ENCODE measurements at places on chromosomes 12 and 14.

- no peak for DNase-seq
These were observed 1489.4 kb downstream of the AACS start for GRCh38 chr12:126554625-126555024.

DNA sequence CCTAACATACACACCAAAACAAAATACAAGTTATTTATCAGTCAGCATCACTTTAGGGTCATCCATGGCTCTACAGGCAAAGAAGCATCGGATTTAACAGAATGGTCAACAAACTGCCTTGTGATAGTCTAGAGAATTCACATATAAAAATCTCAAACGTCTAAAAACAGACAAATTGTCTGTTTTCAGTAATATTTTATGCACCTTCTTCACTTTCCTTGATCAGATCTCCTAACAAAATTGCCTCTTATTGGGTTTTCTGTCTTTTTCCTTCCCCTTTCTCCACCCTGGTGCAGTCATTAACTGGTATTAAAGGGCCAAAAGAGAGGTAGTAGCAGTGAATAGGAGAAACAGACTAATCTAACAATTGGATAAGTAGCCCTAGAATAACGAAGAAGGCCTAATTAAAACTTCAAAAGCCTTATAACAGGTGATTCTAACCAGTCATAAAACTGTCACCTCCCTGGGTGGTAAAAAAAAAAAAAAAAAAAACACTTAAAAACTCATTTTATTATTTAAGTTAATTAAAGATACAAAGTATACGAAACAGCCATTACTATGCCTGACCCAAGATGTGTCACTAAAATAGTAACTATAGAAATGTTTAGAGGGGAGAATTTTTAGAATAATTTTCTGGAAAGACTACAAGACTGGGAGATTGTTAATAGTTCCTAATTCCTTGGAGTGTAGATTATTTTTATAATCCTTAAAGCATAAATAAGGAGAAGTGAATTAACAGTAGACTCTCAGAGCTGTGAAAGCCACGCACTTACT lies 1.5 kb downstream of the KIF21A start:
- DNase-seq: no peak

- no peak for DNase-seq
These were observed 37.3 kb downstream of the SIX4 start for GRCh38 chr14:60686865-60687264.

GRCh38 chr12:85784096-85784720 lies 52.0 kb downstream of the RASSF9 start:
- DNase-seq: no peak

- no peak for DNase-seq
These were observed 743.9 kb upstream of the FLRT2 start for GRCh38 chr14:84785996-84786395.

- DNase-seq: no peak
These were observed 13.7 kb downstream of the KRT71 start for GRCh38 chr12:52539083-52539820.

GRCh38 chr12:89350630-89351488 lies 1.4 kb downstream of the DUSP6 start:
- DNase-seq: no peak

DNA sequence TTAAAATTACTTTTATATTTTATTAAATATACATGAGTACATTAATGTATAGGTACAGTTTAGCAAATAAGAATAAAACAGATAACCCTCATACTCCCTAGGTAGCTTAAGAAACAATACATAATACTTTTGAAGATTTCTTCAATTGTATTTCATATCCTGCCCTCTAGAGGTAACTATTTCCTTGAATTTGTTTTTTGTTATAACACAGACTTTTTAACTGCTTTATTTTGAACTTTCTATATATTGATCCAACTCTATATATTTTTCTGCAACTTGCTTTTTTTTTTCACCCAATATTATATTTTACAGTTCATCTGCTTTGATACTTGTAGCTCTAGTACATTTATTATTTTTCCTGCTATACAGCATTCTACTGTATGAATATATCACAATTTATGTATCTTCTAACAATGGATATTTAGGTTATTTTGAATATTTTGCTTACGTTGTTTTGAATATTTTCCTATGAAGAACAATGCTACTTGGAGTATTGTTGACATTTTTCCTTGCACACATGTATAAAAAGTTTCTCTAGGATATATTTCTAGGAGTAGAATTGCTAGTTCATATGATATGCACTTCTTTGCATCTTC lies 72.8 kb upstream of the ABCD2 start:
- no peak for DNase-seq

- no peak for DNase-seq
These were observed 305.3 kb upstream of the OR4E1 start for GRCh38 chr14:21978999-21979314.

- DNase-seq: no peak
These were observed 172.0 kb downstream of the RERGL start for GRCh38 chr12:17918013-17918412.

- no peak for DNase-seq
These were observed 6.1 kb downstream of the ERBB3 start for GRCh38 chr12:56086096-56086495.

GRCh38 chr14:100416081-100416680 lies 93.0 kb downstream of the SLC25A47 start:
- no peak for DNase-seq

DNA sequence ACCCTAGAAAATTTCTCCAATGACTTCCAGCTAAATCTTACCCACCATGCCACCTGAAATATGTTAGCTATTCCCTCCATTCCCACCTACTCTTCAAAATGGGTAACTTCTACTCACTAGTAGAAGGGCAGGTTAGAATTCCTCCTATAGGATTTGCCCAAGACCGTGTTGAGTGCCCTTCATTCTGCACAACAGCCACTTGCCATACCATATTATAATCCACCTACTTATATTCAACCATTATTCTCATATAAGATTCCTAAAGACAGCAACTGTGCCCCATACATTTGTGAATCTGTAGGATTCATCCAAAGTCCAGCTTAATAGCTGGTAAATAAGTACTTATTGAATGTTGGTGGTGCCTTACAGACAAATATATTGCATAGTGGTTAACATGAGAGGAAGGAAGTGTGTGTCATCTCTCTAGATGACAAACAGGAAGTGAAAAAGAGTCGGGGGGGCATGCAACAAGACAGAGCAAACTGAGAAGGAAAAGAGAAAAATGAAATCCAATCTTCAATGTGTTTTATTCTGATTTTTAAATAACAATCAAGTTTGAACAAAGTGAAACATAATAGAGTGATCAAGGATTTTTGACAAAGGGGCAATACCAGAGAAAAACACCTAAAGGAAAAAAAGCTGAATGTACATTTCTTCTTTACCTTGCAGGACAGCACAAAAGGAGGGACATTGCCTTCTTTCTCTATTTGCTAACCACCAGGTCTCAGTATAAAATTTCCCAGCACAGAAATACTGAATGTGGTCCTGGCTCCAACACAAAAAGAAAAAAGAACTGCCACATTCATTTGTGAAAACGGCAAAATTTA lies 389.3 kb upstream of the USP15 start:
- DNase-seq: no peak

GRCh38 chr14:75175677-75176141 lies 703 bp downstream of the TMED10 start:
- no peak for DNase-seq

DNA sequence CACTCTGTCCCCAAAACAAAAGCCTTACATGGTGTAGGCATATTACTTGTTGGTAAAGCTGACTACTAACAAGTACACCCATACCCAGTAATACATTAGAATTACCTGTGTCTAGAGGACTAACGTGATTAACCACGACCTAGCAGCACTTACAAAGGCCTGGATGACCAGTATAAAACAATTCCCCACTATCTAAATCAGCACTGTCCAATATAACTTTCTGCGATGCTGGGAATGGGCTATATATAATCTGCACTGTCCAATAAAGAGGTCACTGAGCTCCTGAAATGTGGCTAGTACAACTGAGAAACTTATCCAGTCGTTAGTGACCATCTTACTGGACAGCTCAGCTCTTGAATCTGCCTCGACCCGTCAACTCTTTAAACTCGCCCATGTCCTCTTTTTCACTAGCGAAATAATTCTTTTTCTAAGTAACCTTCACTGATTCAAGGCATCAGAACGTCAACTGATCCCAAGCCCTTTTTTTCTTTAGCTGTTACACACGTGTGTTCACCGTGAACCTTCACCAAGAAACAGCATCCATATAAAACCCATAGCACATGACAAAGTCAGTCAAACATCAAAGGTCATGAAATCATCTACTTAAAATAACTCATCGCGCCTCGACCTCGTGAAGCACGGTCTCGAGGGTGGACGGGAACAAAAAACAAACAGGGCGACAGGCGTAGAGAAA lies 905 bp upstream of the CIPC start:
- DNase-seq: no peak

GRCh38 chr14:56115976-56116893 lies 2.0 kb upstream of the PELI2 start:
- DNase-seq: no peak

DNA sequence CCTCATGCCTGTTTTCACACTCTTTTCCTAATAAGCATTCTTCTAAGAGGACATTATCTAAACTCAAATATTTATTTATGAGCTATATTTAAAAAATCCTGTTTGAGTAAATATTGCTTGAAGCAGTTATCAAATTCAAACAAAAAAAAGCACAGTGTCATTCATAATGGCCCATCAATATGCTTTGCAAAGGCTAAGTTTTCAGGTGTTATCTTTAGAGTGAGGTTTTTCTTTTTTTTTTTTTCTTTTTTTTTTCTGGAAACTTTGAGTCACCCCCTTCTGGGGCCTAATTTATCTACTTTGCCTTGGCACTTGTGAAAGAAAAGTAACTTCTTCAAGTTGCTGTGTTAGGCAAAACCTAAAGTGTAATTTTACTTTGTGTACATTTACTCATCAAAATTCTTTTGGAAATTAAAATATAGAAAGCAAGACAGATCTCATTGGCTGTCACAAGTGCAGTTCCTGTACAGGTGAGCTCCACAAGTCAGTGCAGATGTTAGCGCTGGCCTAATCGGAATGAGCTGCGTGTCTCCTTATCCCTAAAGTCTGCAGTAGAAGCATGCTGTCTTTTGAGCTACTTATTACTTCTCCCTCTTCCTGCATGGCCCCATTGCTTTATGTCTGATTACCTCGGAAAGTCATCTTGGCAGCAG lies 53.3 kb downstream of the GLT1D1 start:
- no peak for DNase-seq

GRCh38 chr12:10968765-10969456 lies 17.8 kb downstream of the TAS2R50 start:
- no peak for DNase-seq

GRCh38 chr12:87171356-87171755 lies 857.8 kb downstream of the C12orf50 start:
- DNase-seq: no peak

- no peak for DNase-seq
These were observed 24.3 kb upstream of the SUPT16H start for GRCh38 chr14:21408147-21408546.

GRCh38 chr14:22748631-22749068 lies 17.8 kb upstream of the OXA1L start:
- DNase-seq: peak; percentile 4

- DNase-seq: no peak
These were observed 300.6 kb upstream of the TMEM132C start for GRCh38 chr12:127966331-127966730.

GRCh38 chr12:100733817-100734593 lies 60.6 kb upstream of the ANO4 start:
- DNase-seq: no peak

GRCh38 chr14:65045709-65046108 lies 56.6 kb downstream of the MAX start:
- DNase-seq: no peak

DNA sequence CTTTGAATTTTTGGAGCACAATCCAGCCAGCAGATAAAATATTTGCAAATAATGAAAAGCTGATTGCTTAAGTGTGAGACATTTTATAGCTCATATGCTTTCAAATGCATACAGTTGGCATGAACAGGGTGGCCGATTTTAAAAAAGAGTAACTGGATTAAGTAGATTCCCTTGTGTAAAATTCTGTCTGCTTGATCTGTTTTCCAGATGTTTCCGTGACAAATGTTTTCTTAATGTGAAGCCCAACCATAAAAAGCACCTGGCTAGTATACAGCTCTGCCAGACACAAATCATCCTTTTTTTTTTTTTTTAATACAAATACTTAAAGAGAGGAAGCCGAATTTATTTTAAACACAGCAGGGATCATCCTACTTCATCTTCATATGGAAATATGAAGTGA lies 440.7 kb downstream of the CCER1 start:
- no peak for DNase-seq

DNA sequence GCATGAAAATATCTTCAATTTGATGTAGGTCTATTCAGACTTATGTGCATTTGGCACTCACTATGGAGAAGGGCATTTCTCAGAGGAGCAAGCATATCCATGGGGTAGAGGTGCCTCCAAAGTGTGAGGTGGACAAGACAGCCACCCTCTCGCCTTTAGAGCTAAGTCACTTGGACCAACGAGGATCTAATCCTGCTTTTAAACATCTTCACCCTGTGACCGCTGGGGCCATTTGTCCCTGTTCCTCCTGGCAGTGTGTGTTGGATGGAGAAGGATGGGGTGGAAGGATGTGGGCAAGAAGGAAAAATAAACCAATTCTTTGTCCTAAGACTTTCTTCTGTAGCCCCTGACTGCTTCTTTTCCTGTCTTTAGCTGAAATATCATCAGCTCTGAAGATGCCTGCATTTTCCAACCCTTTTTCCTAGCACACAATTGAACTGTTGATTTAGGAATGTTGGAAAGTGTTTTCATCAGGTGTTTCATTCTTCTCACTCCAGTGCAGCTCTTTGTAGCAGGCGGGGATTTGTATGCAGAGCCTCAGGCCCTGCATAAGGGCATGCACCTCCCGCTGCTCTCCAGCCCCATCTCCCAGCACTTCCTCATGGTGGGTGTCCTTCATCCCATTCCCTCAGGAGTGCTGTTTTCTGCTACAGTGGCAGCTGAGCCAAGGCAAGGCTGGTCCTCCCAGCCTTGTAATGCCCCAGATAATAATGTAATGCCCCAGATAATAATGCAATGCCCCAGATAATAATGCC lies 5.3 kb downstream of the FGF6 start:
- DNase-seq: no peak

DNA sequence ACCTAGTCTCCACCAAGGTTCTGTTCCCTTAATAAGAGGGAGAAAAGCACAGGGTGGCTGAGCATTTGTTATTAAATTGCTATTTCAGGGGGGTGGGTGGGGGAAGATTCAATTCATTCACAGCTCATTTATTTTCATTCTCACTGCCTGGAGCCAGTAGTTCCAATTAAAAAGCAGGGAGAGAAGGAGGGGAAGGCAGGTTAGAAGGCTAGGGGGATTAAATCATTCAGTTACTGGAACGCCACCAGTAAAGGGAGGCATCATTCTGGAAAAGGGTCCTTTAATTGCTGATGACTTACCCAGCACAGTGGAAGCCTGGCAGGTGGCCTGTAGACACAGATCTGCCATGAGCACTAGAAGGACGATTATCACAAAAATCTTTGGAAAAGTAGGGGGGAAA lies 47.4 kb downstream of the NIN start:
- no peak for DNase-seq
